NCI-H510A (cell line): ENCODE measurements at places on chromosomes 13 and 19.

GRCh38 chr13:22235950-22236290 is 565.0 kb downstream of the FGF9 start:
- DNase-seq, result no peak

DNA sequence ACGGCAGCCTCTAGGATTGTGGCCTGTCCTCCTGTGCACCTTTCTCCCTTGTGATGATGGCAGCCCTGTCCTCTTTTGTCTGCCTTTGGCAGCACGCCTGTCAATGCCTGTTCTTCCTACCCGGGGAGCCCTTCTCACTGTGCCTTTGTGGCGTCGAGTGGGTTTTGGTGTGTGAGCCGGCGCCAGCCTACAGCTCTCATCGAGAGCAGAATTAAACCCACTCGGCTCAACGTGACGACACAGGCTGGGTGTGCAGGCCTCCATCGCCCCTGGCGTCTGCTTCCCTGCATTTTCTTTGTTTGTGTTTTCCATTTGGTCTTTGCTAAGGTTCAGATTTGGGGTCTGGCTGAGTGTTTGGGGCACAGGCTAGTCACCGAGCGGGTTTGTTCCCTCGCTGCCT is 34.4 kb downstream of the AP1M1 start:
- DNase-seq, result no peak

DNA sequence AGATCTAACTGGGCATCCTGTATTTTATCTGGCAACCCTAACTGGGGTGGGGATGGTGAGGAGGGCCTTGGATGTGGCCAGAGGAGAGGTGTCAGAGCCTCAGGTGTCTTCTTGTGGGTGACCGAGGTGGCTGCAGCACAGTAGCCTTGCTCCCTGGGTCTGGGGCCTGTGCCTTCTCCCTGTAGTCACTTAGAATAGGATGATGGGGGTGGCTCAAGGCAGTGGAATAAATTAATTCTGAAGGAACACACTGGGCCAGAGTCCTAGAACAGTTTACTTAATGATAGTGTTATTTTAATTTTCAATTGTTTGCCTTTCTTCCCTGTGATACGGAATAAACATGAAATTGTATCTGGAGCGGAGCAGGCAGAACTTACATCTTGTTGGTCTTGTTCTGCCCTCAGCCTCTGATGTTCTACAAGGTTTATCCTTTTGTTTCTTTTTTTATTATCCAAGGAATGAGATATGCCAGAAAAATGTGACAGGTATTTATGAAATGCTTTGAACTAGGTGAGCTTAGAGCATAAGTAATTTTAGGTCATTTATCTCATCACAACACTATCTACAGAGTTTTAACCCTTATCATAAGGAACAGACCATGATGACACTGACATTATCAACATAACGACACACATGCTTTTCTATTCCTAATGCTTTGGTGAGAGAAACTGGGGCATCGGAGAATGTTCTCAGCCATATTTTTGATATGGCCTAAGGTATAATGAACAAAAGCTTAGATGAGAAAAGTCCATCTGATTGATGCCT is 51.4 kb downstream of the LRCH1 start:
- no peak for DNase-seq

DNA sequence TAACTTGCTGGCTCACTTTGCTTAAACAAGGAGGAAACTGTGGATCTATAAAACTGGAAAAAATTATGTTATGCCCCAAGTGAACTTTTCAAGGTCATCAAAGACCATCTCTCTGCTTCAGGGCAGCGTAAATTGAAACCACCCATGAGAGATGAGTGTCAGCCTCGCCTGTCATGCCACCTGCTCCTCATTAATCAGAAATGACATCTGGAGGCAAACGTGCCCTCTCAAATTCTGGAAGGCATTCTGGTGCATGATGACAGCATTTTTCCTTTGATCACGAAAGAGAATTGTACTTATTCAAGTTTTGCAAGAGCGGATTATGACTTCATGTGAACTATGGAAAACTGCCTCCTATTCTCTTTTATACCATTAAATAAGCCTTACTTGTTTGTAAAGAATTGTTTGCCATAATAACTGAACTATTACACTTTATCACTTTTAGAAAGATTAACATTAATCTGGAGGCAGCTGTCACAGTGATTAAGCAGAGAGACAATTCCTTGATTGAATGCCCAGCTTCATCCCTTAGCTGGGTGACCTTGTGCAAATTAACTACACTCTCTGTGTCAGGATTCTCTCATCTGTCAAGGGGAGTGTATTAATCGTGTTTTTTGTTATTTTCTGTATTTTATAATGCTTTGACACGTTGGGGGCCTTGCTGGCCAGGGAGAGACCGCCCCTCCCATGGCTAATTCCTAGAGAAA is 17.0 kb upstream of the SACS start:
- DNase-seq, result peak; percentile 45

DNA sequence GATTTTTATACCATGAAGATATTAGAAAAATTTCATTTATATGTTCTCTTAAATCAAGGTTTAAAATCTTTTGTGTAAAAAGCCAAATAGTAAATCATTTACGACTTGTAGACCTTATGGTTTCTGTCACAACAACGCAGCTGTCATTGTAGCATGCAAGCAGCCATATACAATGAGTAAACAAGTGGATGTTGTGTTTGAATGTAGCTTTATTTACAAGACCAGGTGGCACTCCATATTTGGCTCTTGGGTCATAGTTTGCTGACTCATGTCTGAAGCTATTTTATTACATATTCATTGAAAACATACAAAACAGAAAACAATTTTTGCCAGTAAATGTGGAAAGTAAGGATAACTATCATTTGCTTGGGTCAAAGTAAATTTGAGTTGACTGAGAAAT is 930.8 kb downstream of the SLITRK5 start:
- DNase-seq, result peak; percentile 6

DNA sequence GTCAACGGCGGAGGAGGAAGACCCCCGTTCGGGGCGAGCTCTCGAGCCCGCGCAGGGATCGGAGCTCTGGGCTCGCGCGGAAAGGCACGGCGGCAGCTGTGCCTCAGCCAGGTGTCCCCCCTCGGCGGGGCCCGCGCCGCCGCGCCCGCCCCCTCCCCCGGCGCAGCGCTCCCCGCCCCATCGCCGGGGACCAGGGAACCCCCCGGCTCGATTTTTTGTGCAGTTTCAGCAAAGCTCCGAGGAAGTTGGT is 110.0 kb downstream of the KCNRG start:
- no peak for DNase-seq

DNA sequence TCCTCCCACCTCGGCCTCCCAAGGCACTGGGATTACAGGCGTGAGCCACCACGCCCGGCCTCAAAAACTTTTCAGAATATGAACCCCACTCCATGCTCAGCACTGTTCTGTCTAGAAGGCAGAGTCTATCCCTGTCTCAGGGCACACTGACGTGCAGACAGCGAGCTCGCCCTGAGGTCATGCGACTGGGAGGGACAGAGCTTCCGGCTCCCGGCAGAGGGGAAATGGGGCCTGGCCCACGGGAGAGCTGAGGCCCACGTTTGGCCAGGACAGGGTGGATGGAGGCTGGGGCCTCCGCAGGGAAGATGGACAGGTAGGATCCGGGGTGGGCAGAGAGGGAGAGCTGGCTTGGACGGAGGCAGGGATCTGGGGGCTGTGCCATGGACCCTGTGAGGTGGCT is 2.8 kb upstream of the AZU1 start:
- no peak for DNase-seq

GRCh38 chr19:32830231-32831014 is 39.1 kb downstream of the SLC7A9 start:
- no peak for DNase-seq

DNA sequence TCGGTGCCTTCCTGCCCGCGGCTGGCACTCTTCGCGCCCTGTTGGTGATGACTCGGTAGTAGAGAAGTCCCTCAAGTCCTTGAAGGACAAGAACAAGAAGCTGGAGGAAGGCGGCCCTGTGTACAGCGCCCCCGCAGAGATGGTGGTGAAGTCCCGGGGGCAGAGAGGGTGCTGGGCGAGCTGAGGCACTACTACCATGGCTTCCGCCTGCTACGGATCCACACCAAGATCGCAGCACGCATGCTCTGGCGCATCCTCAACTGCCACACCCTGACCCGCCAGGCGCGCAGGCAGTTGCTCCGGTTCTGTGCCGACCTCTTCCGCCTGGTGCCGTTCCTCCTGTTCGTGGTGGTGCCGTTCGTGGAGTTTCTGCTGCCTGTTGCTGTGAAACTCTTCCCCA is 11.1 kb downstream of the ZSCAN1 start:
- DNase-seq, result no peak

DNA sequence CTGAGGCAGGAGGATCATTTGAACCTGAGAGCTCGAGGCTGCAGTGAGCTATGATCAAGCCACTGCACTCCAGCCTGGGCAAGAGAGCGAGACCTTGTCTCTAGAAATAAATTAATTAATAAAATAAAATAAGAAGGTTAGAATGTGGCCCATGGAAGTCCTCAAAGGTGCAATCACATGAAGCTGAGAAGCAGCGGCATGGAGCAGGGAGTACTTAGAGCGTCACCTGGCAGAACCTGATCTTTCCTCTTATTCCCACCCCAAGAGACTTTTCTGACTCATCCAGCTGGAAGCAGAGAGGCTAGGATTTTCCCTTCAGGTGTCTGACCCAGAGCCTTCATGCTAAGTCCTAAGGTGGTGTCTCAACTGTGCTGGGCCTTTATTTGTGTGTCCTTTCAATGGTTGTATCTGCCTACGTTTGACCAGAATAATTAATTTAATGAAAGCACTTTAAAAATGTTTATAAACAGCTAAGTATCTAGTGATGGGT is 8.9 kb upstream of the MRPS31 start:
- no peak for DNase-seq

- DNase-seq, result no peak
These were observed 26.9 kb downstream of the MAU2 start for GRCh38 chr19:19347401-19348110.

- DNase-seq, result no peak
These were observed 445.2 kb upstream of the MIR17HG start for GRCh38 chr13:90902255-90902654.

DNA sequence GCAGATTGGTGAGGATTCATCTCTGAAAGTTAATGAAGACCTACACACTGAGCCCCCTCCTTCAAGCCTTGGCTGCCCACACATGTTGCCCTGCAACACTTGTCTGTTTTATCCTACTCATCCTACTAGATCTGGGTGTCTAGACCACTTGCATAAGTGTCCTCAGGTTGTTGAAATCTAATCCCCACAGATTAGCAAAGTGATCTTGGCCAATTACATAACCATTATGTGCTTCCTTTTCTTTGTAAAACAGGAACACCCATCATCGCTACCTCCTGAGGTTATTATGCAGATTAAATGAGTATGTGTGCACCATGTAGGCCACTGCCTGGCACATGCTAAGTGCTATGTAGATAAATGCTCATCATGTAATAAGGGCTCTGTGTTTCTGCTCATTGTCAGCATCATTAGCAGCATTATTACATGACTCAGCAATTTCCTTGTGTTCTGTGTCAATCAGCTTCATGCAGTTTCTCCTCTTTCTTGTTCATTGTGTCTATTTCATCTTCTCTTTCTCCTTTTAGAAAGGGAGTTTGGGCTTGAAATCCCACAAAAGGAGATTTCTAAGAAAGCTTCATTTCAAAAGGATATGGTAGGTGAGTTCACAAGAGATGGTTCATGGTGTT is 15.1 kb downstream of the ZNF175 start:
- no peak for DNase-seq

DNA sequence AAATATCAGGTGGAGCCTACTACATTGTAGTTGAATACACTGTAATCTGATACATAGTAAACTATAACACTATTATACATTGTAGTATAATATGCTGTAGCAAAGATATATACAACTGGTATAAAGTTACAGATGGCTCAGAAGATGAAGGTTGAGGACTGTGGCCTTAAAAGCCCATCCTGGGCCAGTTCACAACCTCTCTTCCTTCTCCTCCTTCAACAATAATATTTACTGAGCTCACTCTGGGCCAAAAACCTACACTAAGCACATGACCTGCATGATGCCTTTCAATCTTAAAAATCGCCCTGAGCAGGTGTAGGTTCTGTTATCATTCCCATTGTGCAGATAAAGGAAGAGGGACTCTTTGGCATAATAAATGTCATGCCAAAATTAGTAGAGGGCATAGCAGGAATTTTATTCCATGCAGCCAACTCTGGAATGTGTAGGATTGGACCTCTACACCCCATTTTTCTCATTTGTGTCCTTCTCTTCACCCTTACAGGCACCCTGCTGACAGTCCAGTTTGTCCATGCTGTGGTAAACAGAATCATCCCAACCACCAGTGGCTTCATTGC is 14.6 kb upstream of the SIN3B start:
- no peak for DNase-seq

DNA sequence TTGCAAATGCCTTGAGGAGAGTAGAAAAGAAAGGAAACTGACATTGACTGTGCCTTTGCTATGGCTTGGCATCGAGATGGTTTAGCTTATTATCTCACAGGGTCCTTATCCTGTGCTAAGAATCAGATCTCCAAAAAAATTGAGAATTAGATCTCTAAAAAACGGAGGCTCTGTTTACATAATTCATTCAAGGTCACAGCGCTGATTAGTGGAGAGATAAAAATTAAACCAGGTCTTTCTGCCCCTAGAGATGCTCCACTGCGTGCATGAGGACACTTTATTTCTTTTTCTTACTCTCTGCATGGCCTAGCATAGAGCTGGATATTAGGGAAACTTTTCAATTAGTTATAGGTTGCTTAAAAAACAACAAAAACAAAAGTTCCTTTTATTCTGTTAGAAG is 17.3 kb downstream of the LRCH1 start:
- DNase-seq, result no peak

- no peak for DNase-seq
These were observed 2.1 kb downstream of the ZIC5 start for GRCh38 chr13:99969453-99969918.

- no peak for DNase-seq
These were observed 25.2 kb upstream of the IGSF23 start for GRCh38 chr19:44587963-44588770.

DNA sequence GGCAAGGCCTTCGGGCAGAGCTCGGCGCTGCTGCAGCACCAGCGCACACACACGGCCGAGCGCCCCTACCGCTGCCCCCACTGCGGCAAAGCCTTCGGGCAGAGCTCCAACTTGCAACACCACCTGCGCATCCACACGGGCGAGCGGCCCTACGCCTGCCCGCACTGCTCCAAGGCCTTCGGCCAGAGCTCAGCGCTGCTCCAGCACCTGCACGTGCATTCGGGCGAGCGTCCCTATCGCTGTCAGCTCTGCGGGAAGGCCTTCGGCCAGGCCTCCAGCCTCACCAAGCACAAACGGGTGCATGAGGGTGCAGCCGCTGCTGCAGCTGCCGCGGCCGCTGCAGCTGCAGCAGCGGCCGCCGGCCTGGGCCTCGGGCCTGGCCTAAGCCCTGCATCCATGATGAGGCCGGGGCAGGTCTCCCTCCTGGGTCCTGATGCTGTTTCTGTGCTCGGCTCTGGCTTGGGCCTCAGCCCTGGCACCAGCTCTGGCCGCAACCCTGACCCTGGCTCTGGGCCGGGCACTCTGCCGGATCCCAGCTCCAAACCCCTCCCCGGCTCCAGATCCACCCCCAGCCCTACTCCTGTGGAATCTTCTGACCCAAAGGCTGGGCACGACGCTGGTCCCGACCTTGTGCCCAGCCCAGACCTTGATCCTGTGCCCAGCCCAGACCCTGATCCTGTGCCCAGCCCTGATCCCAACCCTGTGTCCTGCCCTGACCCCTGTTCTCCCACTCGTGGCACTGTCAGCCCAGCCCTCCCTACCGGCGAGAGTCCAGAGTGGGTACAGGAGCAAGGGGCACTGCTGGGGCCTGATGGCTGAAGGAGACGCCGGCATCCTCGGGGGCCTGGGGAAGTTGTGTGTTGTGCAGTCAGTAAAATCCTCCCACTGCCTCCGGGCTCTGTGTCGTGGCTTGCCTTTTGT is 2.0 kb upstream of the MCOLN1 start:
- no peak for DNase-seq

- DNase-seq, result no peak
These were observed 2.8 kb downstream of the KCTD15 start for GRCh38 chr19:33799476-33799875.
